ENCODE measurements at places on chromosomes 2 and 18. TPM values are rescaled to one million over a fixed set of nuclear protein-coding genes. Genes with fewer than 3 reads are reported as not detected.
A peak's percentile ranks its signal among the peaks of the same experiment; 100 is the strongest.

MYO5B gene
- 22.6 TPM for total RNA-seq

- no peak overlapping the region for H3K4me3 ChIP-seq
- H3K27ac ChIP-seq: peak overlapping the region; percentile 75
- H3K36me3 ChIP-seq: no peaks in the 10 kb centered on the region
- no peaks in the 10 kb centered on the region for H3K27me3 ChIP-seq
- peaks cover 50% of the 10 kb centered on the region for H3K4me1 ChIP-seq
Measured at GRCh38 chr2:239445771-239446524, 45.1 kb upstream of the HDAC4 start.

PLEK gene
- total RNA-seq: 4.4 TPM

TMEM17 gene
- total RNA-seq: 0.98 TPM

GRCh38 chr2:47015206-47015605 is 99.6 kb upstream of the MCFD2 start:
- no peaks in the 10 kb centered on the region for H3K27me3 ChIP-seq
- H3K36me3 ChIP-seq: no peaks in the 10 kb centered on the region
- H3K4me3 ChIP-seq: no peak overlapping the region
- no peak for DNase-seq
- H3K4me1 ChIP-seq: peaks cover 13% of the 10 kb centered on the region

G6PC2 gene
- not detected for total RNA-seq

- no peaks in the 10 kb centered on the region for H3K27me3 ChIP-seq
- H3K4me3 ChIP-seq: no peak overlapping the region
- no peaks in the 10 kb centered on the region for H3K36me3 ChIP-seq
- DNase-seq: no peak
- no peak overlapping the region for H3K27ac ChIP-seq
Measured at GRCh38 chr2:127573298-127573697, 37.8 kb downstream of the MYO7B start.
